Parietal lobe (tissue), 2 donors: ENCODE measurements at places on chromosomes 4 and X. TPM values are rescaled to one million over a fixed set of nuclear protein-coding genes. Genes with fewer than 3 reads are reported as not detected.

GAGE2A gene
- not detected for total RNA-seq

RTL9 gene
- total RNA-seq = 0.63 TPM

EXOC1L gene
- not detected for total RNA-seq

HAND2 gene
- total RNA-seq = not detected

S100P gene
- total RNA-seq = 0.31 TPM

CYLC1 gene
- total RNA-seq = not detected

CT45A10 gene
- not detected for total RNA-seq

ZAR1 gene
- 0.94 TPM for total RNA-seq

MTMR8 gene
- total RNA-seq = 6.9 TPM

TEX13D gene
- total RNA-seq = not detected

RHOXF1 gene
- not detected for total RNA-seq

NWD2 gene
- total RNA-seq = 41.0 TPM

PAGE1 gene
- total RNA-seq = not detected

STATH gene
- total RNA-seq = not detected

KLF8 gene
- 32.6 TPM for total RNA-seq

FAM149A gene
- 39.8 TPM for total RNA-seq

CNGA1 gene
- total RNA-seq = not detected

PF4V1 gene
- total RNA-seq = not detected

NXF2 gene
- total RNA-seq = not detected

DCAF8L1 gene
- total RNA-seq = not detected

GALNT7 gene
- total RNA-seq = 22.2 TPM

PPEF2 gene
- not detected for total RNA-seq

NEUROG2 gene
- 13.1 TPM for total RNA-seq

KIAA1210 gene
- total RNA-seq = not detected

LRAT gene
- total RNA-seq = 0.94 TPM

FAM9C gene
- not detected for total RNA-seq

SHROOM4 gene
- 3.8 TPM for total RNA-seq

UGT8 gene
- 5.9 TPM for total RNA-seq

DDX53 gene
- not detected for total RNA-seq

OTC gene
- not detected for total RNA-seq

NUDT10 gene
- 36.3 TPM for total RNA-seq

SRD5A3 gene
- 8.1 TPM for total RNA-seq

PTCHD1 gene
- total RNA-seq = 15.3 TPM

CPE gene
- 376 TPM for total RNA-seq

DCAF4L1 gene
- 0.31 TPM for total RNA-seq

TLR2 gene
- 0.63 TPM for total RNA-seq

RS1 gene
- total RNA-seq = not detected

CXorf49 gene
- total RNA-seq = not detected

ZNF185 gene
- total RNA-seq = 3.8 TPM

MAP7D2 gene
- 10.0 TPM for total RNA-seq

GJB1 gene
- total RNA-seq = not detected

AVPR2 gene
- total RNA-seq = not detected

ZFX gene
- 48.8 TPM for total RNA-seq

NKX6-1 gene
- total RNA-seq = not detected

SHROOM2 gene
- total RNA-seq = 21.9 TPM

STPG2 gene
- total RNA-seq = 4.1 TPM

IL9R gene
- not detected for total RNA-seq

NAP1L3 gene
- 91.7 TPM for total RNA-seq

SH2D1A gene
- not detected for total RNA-seq

GLRA2 gene
- total RNA-seq = 86.1 TPM

DCTD gene
- total RNA-seq = 24.4 TPM

MUC7 gene
- not detected for total RNA-seq

ATG4A gene
- 5.9 TPM for total RNA-seq

SMIM10L2A gene
- total RNA-seq = 9.7 TPM

SRPX gene
- total RNA-seq = 0.31 TPM

POU3F4 gene
- total RNA-seq = 18.8 TPM
